ENCODE measurements at places on chromosomes 1 and 21.

- DNase-seq = no peak
Observed at GRCh38 chr1:117618450-117619122, 12.7 kb downstream of the TENT5C start.

DNA sequence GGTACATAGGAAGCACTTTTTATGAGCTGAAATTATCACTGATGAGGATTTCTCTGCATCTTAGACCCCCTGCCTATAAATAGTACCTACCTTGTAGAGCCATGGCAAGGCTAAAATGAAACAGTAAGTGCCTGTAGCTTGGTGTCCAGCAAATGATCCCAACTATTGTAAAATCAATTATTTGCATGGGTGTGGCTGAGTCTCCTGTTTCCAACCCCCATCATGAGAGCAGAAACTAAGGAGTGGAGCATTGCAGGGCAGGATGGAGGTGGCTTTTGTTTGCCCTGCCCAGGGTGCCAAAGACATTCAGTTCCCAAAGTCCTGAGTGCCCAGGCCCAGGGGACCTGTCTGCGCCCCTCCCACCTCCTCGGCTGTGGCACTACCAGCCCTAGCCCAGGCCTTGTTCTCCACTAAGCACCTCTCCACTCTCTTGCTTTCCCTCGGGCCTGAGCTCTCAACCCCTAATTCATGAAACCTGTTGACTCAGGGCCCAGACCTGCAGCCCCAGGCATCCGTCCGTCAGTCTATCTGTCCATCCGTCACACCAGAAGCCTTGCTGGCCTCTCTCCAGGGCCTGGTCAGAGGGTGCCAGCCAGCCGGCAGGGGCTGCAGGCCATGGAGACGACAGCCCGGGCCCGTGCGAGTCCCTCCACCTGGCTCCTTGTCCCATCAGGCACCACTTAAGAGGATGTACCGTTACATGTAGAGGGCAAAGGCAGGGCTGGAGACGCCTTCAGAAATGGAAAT lies 39.6 kb downstream of the PAX7 start:
- no peak for DNase-seq

DNA sequence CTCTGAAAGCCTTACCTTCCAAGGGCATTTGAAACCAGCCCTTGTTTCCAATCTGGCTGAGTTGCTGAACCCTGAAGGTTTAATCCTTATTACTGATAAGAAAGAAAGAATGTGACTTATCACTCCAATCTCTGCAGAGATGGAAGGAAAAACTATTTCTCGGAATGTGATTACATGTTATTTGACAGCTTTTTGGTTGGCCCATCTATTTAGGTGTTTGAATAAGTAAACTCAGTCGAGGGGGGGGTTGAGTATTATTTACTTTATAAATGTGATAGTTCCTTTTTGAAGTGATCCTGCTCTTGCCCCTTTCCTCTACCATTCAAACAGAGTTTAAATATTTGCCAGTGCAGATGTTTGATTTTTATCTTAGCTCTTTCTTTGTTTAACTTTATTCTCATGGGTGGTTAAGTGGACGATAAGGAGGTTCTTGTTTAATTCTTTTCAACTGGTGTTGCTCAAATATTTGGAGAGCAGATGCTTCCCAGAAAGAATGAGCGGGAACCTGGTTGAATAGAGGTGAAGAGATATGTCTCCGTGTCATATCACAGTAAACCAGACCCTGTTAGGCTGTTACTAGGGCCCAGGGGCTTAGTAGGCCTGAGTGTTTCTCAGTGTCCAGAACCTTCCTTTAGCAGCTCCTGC lies 126.1 kb downstream of the CACHD1 start:
- no peak for DNase-seq

- no peak for DNase-seq
Observed at GRCh38 chr1:81007024-81007423, 793.7 kb upstream of the ADGRL2 start.

GRCh38 chr1:235563513-235564061 lies 59.3 kb upstream of the B3GALNT2 start:
- no peak for DNase-seq

- peak; percentile 100 for DNase-seq
Observed at GRCh38 chr1:39268112-39268581, 63.7 kb downstream of the MACF1 start.

GRCh38 chr1:178192686-178193085 lies 98.8 kb downstream of the RASAL2 start:
- DNase-seq = no peak

GRCh38 chr1:85427849-85428248 lies 37.1 kb downstream of the DDAH1 start:
- DNase-seq = no peak

DNA sequence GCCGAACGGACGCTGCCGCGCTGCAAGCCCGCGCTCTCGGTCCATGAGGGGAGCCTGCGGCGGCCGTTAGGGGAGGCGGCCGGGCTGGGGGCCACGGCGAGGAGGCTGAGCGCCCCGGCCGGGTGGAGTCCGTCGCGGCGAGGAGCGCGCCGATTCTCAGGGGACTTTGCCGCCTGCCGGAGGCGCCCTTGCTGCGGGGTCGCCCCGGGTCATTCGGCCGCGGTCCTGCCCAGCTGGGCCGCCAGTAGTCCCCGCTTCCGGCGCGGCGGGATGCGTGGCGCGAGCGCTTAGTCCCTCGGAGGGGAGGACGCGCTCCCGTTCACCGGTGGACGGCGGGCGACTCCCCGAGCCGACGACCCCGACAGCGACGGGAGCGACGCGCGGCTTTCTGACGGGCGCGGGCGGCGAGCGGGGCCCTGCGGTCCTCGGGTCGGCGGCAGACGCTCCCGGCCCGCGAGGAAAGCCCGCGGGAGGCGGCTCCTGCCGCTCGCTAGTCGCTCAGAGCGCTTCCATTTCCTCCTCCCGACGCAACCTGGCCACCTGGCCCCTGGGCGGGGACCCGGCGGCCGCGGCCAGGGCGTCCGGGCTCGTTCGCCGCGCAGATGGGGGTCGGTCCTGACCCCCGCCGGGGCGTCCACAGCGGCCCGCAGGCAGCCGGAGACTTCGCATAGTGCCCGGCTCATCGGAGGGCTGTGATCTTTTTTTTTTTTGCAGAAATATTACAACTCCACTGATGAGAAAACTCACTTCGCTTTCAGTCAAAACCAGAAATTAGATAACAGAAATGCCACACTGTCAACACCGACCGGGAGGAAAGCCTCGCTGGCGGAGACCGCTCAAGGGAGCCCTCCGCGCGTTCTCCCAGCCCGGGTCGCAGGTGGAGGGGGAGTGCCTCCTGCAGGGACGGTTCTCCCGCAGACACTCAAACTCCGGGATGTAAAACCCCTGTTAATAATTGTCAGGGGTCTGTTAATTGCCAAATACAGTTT lies 641 bp upstream of the ZBTB21 start:
- peak; percentile 21 for DNase-seq

- no peak for DNase-seq
Observed at GRCh38 chr1:181180407-181181031, 92.0 kb downstream of the IER5 start.

DNA sequence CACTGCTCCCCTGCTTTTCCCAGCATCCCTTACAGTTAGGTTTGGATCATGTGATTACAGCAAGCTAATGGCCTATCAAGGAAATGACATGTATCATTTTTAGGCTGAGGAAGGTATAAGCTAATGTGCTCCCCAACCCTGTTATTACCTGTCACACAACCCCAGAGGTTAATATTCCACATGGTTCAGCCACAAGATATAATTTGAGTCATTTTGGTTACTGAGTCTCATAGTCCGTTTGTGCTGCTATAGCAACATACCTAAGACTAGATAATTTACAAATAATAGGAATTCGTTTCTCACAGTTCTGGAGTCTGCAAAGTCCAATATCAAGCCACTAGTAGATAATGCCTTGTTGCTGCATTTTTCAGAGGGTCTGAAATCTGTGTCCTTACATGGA lies 29.1 kb upstream of the SLC16A1 start:
- no peak for DNase-seq

- DNase-seq = no peak
Observed at GRCh38 chr1:18618546-18619466, 11.8 kb upstream of the PAX7 start.

GRCh38 chr1:116515702-116516101 lies 55.1 kb downstream of the CD58 start:
- no peak for DNase-seq

DNA sequence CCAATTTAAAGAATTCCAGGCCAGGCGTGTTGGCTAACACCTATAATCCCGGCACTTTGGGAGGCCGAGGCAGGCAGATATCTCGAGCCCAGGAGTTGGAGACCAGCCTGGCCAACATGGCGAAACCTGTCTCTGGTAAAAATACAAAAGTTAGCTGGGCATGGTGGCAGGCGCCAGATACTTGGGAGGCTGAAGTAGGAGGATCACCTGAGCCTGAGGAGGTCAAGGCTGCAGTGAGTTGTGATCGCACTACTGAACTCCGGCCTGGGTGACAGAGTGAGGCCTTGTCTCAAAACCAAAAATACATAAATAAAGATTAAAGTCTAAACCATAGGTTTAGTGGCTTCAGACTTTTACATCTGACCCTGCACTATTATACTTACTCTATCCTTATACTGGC lies 32.4 kb downstream of the BTG3 start:
- DNase-seq = no peak

DNA sequence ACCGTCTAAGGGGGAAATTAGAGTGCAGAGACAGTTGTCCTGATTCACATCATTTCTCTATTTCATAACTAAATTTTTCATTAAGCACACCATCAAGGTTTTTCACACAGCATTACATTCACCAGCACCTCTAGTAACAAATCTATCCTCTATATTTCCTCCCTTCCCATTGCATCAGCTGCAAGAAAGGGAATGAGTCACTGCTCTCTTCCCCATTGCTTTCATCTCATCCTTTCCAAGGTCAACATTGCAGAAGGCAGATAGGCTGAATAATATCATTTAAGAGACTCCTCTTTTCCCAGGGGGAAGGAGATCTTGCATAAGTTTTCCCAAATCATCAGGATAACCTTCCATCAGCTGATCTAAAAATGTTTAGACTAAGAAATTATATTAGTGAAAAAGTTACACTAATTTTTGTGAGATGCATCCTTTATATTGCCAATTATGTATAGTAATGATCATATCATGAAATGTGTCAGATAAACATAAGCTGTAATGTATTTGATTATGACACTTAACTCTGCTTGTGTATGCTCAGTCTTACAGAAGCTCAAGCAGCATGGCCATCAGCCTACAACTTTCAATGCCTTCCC lies 4.3 kb downstream of the INTS7 start:
- DNase-seq = no peak

DNA sequence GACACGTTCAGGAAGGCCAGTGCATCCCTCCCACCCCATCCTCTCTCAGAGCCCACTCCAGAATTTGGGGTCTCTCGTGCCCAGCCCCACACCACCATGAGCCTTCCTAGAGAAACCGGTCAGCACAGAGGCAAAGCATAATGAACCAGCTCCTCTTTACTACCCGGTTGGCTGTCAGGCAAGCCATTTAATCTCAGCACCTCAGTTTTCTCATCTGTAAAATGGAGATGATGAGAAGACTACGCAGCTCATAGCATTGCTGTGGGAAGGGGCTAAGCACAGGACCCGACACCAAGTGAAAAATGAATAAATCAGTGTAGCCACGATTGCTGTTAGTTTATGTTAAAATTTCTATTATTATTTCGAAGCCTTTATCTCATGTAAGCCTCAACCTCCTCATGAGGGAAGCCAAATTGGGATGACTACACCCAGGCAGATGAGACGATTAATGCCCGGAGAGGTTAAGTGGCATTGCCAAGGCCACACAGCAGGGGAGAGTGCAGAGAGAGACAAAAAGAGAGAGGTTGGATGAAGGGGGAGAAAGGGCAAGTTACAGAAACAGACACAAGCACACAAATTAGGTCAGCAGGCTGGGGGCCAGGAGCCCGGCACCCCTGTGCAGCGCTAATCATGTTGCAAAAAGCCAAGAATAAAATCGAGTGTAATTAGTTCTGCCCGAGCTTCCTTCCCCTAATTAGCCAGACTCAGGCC lies 25.7 kb downstream of the SDC3 start:
- no peak for DNase-seq
